ENCODE measurements at places on chromosomes 12 and 14.
A peak's percentile ranks its signal among the peaks of the same experiment; 100 is the strongest.

- no peak for DNase-seq
These were observed 19.8 kb upstream of the SCARB1 start for GRCh38 chr12:124883263-124884130.

DNA sequence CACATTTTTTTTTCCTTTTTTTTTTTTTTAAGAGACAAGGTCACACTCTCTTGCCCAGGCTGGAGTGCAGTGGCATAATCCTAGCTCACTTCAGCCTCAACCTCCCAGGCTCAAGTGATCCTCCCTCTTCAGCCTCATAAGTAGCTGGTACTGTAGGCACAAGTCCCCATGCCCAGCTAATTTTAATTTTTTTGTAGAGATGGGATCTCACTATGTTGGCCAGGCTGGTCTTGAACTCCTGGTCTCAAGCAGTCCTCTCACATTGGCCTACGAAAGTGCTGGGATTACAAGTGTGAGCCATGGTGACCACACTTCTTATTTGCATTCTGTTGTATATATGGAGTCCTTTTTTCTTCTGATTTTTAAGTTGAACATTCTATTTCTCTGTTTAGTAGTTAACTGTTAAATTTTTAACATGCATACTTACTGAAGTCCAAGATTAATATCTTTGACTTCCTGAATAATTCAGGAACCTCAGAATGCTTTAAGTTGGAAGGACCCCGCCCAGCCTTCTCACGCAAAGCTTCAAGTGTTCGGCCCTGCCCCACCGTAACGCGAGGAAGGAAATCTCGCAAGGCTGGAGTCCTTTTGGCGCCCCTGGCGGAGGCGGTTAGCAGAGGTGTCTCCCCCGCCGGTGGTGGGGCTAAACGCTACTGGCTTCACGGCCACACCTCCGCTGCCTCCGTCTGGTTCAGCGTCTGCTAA, 21.6 kb downstream of the SPATS2 start:
- peak; percentile 61 for DNase-seq

- no peak for DNase-seq
These were observed 707 bp upstream of the MED6 start for GRCh38 chr14:70601162-70601561.

- no peak for DNase-seq
These were observed 81.2 kb downstream of the CHGA start for GRCh38 chr14:93003945-93004698.

DNA sequence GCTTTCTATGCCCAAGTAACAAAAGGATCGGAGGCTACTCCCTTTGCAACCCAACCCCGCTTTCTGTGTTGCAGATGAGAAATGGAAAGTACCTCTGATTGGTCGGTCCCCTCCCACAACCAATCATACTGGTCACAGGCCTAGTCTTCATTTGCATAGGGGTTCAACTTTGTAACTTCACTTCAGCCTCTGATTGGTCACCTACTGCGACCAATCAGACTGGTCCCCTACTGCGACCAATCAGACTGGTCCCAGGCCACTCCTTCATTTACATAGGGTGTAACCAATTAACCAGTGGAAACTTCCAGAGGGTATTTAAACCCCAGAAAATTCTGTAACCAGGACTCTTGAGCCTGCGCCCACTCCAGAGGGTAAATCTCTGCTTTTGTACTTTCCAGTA, 906.4 kb upstream of the TMEM132C start:
- DNase-seq: no peak

DNA sequence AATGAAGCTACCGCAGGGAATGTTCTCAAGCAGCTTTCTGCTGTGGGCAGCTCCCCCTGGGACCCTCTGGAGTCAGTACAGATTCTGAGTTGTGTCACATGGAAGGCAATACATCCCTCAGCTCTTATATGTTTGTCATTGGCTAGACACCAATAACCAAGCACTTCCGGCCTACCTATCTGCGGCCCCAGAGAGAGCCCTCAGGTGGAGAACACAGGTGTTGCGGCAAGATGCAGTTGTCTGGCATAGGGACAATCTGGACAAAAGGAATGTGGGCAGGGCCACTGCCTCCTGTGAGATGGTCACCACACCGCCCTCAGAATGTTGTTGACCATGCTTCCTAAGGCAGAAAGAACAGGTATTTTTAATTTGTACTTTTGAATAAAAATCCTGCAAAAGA, 118.7 kb downstream of the BRMS1L start:
- no peak for DNase-seq

DNA sequence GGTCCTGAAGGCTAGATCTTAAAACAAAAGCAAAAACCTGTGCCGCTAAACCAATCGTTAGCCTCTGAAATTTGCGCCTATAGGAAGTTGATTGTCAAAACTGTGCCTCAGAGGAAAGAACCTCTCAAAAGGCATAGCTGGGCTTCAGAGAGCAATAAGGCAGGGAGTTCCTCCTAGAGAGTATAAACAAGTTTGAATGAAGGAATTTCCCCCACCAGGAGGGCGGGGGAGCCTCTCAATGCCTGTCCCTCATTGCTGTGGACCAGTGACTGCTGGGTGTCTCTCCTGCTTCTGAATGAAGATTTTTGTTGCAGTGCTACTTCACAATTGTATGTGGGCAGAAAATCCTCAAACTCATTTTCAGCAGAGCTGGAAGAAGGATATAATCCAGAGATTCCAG, 88.6 kb downstream of the KCNK10 start:
- DNase-seq: no peak

DNA sequence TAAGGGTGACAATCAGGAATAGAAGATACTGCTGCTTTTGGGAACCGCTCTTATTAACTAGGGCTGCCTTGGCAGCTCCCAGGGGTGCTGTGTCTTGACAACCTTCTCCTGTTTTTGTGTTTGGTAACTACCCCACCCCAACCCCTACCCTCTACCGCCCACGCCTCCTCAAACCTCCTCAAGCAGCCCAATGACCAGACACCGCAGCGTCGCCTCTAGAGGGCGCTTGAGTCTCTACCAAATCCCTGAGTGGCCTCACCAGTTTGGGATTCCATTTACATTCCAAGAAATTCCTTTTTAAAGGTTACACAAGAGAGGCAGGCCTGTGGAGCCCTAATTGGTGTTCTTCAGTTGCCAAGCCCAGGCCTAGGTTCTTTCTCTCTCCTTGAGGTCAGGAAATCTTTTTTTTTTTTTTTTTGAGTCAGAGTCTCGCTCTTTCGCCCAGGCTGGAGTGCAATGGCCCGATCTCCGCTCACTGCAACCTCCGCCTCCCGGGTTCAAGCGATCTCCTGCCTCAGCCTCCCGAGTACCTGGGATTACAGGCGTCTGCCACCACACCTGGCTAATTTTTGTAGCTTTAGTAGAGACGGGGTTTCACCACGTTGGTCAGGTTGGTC, 72.4 kb upstream of the USP44 start:
- DNase-seq: peak; percentile 10

DNA sequence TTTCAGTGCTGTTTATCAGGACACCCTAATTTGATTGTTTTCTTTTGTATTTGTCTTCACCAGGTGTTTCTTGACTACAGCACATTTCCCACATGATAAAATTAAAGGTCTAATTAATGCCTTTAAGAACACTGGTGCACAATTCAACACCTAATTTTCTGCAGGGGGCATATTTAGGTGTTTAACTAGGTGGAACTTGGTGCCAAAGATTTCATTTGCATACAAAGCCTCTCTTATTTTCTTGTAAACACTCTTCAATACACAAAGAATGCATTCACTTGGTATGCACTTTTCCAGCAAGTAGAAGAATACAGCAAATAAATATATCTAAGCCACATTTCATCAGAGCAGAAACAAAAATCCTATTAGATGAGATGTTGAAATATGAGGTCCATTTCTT, 646.2 kb upstream of the FOXG1 start:
- DNase-seq: no peak

DNA sequence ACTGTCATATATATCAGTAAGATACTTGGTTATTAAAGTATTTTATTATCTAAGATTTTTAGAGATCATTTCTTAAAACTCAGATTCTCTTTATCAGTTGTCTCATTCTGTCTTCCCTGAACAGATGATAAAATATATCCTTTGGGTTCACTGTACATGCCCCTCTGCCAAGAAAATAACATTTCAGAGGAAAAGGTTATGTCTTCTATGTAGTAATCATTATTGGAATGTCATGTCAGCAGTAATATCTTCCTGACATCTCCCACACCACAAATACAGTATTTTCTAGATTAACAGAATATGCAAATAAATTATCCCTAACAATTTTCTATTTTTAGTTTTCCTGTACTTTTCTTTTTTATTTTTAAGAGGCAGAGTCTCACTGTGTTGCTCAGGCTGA, 26.0 kb downstream of the BTBD7 start:
- no peak for DNase-seq

DNA sequence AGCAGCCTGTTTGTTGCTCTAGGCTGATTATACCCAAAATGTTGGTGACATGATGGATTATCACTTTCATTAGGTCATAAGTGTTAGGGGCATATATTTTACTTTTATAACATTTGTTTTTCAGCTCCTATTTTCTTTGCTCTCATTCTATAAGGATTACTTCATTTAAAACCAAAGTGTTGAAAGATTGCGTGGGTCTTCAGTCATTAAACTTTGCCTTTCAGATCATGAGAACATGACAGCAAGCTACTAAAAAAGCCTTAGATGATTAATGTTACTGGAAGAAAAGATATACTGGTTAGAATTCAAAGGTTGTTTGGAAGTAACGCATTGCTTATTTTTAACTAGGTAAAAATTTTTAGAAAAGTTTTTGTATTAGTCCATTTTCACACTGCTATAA, 156.8 kb downstream of the ERC1 start:
- DNase-seq: no peak

DNA sequence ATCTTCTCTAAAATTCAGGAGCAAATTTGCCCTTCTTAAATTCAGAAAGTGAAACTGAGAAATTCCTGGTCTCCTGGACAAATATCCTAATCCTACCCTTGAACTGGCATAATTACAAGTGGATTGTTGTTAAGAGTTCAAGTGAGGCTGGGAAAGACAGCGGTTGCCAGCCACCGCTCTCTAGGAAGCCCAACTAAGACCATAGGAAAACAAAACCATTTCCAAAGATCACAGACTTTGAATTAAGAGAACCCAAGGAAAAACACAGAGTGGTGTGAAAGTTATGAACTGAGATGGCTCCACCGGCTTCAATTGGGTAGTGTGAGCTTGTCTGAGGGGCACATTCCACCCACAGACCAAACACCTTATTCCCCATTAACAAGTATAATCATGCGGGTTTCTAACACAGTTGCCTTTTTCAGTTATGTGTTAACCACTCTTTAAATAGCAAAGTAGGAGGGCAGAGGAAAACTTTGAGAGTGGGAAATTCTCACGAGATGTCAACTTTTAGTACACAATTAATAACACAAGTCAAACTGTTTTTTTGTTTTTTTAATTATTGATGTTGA, 1628.8 kb upstream of the SEL1L start:
- no peak for DNase-seq

DNA sequence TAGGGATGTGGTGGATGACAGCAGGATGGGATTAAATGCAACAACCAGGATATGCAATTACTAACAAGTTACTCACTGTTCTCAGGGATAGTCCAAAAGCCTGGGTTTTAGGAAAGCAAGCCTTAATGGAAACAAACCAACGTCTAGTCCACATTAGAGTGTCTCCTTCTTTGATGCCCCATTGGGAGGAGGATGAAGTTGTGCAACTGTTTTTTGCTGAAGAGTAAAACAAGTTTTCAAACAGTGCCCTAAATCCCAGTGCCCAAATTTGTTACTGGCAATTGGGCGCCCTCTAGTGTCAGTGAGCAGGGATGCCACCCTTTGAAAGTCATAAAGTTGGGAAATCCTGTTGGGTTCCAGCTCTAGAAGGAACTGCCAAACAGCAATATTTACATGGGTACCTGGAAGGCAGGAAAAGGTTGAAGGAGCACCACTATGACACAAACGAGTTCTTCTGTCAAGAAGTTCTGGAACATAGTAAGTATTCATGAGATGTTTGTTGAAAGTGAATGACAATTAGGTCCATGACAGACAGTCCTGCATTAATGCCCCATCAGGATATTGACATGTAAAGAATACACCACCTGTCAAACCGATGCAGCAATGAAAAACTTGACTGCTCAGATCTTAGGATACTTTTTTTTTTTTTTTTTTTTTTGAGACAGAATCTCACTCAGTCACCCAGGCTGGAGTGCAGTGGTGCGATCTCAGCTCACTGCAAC, 11.1 kb upstream of the DPF3 start:
- DNase-seq: no peak

DNA sequence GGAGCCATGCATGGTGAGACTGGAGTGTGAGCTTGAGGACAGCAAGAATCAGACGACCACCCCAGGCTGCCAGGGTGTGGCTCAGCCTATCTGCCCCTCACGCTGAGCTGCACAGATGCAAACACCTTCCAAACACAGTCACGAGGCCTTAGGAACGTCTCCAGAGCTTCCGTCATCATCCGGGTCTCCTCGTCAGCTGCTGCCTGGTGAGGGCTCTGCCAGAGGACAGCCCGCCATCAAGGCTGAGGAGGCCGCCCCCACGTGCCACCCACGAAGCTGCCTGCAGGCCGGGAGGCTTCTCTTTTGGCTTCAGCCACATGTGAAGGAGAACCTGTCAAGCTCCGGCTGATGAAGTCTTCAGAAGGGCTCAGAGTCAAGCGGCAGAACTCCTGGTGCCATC, 13.4 kb downstream of the DDX51 start:
- DNase-seq: no peak

GRCh38 chr12:12533238-12533829, 29.3 kb downstream of the DUSP16 start:
- DNase-seq: no peak

GRCh38 chr12:116382686-116383530, 105.4 kb upstream of the MED13L start:
- DNase-seq: no peak

- no peak for DNase-seq
These were observed 211.1 kb downstream of the ANO2 start for GRCh38 chr12:5733916-5734315.
